ENCODE measurements at places on chromosomes 3 and 15.

- no peak for DNase-seq
Observed at GRCh38 chr3:164779816-164780215, 298.5 kb downstream of the SI start.

- DNase-seq: no peak
Observed at GRCh38 chr3:136249593-136249992, 547 bp upstream of the PCCB start.

DNA sequence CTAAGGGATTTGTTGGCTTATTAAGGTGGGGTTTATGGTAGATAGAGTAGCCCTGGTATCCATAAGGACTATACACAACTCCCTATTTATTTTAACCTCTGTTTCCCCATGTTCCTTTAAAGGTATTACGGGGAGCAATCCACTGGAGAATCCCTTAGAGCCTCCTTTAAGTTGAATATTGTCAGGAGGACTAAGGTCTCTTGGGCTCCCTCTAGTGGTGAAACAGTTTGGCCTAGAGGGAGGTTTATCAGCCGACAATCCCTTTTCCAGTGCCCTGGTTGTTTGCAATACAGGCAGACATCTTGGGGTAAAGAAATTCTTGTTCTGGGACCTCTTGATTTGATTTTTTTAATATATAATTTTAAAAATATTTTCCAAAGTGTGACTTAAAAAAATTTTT is 12.9 kb downstream of the OPA1 start:
- DNase-seq: no peak

DNA sequence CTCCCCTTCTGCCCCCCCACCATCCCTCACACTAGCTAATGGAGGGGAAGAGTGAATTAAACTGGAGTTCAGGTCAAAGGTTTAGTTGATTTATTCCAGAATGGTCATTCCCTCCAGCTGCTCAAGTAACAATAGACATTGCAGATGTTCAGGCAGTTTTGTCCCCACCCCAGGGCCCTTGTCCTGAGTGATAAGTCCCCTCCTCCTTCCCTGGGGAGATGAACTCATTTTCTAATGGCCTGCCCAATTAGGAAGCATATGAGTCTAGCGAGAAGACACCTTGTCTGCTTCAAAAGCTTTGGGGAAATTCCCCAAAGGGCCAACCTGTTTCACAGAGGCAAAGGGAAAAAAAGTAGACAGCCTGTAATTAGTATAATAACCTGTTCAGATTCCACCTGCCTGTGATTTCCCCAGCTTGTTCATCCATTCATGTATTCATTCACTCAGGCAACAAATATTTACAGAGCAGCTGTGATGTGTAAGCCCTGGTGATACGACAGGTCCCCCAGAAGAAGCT is 165.3 kb downstream of the SHQ1 start:
- no peak for DNase-seq

All from activated T-cell treated with anti-CD3 and anti-CD28 coated beads for 48 hours (primary cell).